ENCODE measurements at places on chromosomes 2 and 18.

DNA sequence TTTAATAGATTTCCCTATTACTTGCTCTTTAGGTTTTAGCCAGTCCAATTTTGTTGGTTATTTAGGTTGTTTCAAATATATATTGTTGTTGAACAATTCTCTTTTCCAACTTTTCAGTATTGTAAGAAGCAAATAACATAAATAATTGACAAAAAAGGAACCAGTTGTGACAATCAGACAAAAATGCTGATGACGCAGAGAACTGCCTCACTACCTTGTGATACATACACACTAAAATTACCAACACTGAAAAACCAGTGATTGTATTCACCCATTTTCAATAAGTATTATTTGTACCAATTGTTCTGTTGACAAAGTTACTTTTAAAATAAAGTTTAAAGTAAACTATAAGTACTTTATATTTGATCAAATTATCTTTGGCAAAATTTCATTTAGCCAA lies 43.1 kb upstream of the NABP1 start:
- DNase-seq = no peak

GRCh38 chr2:36433311-36434217 lies 78.0 kb downstream of the CRIM1 start:
- DNase-seq = no peak

DNA sequence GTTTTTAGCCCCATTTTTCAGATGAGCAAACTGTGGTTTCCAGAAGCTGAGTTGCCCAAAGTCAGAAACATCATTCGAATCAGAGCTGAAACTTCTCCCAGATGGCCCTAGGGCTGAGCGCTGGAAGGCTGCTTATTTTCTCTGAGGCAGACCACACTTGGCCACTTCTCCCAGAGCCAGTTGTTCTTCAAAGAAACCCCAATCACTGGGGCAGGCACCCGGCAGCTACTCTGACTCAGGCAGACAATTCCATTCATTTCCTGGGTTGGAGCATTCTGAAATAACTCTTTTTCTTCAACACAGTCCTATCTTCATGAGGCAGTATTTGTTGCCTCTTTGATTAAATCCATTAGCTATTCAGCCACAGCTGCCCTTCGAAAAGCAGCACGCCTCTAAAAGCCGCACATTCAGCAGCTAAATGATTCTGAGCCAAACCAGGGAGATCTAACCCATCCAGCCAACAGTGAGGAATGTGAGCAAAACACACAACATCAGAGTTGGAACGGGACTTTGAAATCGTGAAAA lies 40.9 kb downstream of the LRATD1 start:
- no peak for DNase-seq

- DNase-seq = no peak
Observed at GRCh38 chr2:102848366-102848839, 86.6 kb downstream of the TMEM182 start.

DNA sequence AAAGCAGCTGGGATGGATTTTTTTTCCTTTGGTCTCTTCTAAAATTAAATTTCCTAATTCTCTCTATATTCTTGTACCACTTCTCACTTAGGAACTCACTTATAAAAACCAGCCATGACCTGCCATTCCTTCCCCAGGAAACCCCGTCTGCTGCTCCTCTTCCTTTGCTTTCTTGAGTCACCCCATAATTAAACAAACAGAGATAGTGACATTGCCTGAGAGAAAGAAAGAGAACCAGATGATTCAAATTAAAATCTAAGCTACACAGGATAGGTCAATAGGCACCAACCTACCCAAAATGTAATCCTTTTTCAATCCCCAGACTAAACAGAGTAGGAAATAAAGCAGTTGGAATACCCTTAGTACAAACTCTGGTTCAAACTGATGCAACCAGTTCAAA lies 9.7 kb downstream of the STK39 start:
- DNase-seq = no peak

GRCh38 chr2:6294791-6295190 lies 570.9 kb downstream of the CMPK2 start:
- no peak for DNase-seq

DNA sequence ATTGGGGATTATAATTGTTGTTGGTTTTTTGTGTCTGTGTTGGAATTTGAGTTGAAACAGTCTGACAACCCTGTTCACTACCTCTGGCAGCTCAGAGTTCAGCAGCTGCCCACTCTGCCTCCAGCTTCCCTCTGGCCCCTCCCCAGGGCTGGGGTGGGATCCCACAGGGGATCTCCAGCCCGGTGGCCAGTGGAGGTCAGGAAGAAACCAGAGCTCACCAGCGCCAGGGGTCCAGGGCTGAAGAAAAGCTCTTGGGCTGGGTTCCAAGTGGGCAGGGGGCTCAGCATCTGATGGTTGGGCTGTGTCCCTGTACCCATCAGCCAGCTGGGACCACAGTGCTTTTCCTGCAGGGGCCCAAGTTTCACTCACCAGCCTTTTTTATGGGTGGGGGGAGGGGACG lies 16.5 kb upstream of the NCL start:
- DNase-seq = no peak

All from stimulated activated CD4-positive, alpha-beta T cell treated with anti-CD3 and anti-CD28 coated beads, Interleukin-2, amount 100 ng/mL, for 4 hours (primary cell).